Left forelimb (tissue), 1 donor: ENCODE measurements at places on chromosomes 5 and 9.
A peak's percentile ranks its signal among the peaks of the same experiment; 100 is the strongest.

GRCh38 chr5:31211098-31211497 is 17.6 kb downstream of the CDH6 start:
- DNase-seq, result no peak

DNA sequence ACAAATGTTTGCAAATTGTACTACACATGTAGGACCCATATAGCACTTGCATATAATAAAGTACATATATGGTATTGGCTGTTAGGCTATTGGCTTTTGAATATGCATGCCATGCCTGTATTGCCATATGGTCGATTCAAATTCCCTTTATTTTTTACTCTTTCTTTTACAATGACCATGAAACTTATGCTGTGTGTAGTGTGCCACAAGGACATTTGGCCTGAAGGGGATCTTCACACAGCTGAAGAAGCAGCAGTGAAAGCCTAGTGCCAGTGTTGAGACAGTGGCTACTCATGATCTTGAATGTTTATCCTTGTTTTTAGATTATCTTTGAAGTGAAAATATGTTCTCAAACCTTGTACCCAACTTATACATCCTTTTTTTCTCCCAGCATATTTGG is 20.5 kb downstream of the TGFBR1 start:
- DNase-seq, result no peak

- DNase-seq, result no peak
Observed at GRCh38 chr9:93954434-93955061, 607 bp downstream of the BARX1 start.

DNA sequence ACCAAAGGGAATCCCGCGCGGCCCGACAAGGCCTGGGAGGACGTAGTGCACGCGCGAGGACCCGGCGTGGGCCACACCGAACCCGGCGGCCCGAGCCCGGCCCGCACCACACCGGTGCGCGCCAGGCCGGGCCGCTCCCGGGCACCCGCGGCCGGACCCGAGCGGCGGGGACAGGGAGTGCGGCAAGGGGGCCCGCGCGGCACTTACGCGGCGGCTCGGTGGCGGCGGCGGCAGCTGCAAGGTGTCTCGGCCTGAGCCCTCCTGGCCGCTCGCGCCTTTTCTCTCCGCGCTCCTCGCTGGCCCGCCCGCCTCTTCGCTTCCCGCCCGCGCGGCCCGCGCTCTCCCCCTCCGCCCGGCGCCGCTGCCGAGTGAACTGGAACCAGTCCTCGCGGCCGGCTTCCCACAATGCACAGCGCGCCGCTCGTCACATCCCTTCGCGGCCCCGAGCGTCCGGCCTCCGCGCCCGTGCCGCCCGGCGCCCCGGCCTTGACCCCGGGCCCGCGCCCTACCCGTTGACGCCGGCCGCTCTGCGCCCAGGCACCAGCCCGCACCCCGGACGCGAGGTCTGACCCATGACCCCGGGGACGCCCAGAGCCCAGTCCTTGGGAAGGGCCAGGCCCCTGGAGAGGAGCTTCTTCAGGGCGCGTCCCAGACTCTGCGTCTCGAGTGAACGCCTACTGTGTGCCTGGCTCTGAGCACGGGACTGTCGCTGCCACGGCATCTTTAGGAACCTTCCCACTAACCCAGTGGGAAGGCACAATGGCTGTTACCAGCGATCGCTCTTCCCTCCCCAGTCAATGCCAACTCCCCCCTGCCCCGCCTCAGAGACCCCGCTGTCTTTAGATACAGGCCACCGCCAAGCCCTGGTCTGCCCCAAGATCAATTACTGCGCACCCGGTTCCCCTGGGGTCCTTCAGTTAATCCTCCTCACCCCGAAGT is at the start of gene MACROH2A1:
Gene MACROH2A1 (minus strand): TSS at position 377 of the 939 bp plus-strand sequence. CDS start 10,138 bp downstream, outside the sequence.
- peak; percentile 93 for DNase-seq

DNA sequence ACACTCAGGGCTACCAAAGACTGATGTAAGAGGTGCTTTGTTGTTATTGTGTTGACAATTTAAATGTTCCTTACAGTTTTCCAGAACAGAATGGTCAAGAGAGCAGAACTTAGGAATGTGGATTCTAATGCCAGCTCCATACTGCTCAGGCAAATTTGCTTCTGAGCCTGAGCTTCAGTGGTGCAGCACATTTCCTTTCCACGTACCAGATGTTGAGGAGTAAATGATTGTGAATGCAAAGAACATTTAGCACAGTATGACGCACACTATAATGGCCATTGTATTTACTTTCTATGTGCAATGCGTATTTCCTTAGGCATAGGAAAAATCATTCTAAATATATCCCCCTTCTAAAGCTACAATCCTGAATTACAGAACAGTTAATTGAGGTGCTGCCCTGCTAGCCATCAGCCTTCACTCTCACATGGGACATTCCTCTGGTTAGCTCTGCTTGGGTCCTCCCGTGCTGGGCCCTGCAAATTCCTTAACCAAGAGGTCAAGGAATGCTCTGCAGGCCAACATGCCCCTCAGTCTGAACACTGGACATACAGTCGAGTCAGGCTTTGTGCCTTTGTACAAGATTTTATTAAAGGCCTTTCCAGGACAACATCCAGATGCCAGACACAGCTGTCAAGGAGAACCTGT is 21.1 kb upstream of the TMEM174 start:
- DNase-seq, result no peak

GRCh38 chr9:86481466-86481865 is 127.3 kb upstream of the TUT7 start:
- DNase-seq, result no peak

GRCh38 chr9:85900504-85901201 is 40.3 kb upstream of the NAA35 start:
- DNase-seq, result no peak

DNA sequence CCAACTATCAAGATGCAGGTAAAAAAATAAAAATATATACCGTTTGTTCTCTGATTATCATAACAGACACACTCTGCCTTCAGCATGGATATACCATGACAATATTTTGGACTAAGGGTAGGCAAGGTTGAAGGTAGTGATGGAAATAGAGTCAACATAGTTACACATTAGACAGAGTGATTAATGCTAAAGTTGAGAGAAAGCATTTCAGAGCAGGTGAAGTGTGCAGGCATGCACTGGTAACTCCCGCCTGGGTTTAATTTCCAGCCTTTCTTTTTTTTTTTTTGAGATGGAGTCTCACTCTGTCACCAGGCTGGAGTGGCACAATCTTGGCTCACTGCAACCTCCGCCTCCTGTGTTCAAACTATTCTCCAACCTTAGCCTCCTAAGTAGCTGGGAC is 458.5 kb downstream of the TLR4 start:
- no peak for DNase-seq

GRCh38 chr9:120583958-120584369 is 4.0 kb upstream of the CDK5RAP2 start:
- DNase-seq, result no peak

- peak; percentile 26 for DNase-seq
Observed at GRCh38 chr9:129382281-129383018, 204.4 kb upstream of the IER5L start.

- no peak for DNase-seq
Observed at GRCh38 chr5:111953351-111954127, 196.5 kb upstream of the NREP start.

- DNase-seq, result no peak
Observed at GRCh38 chr5:78113689-78114264, 180.7 kb downstream of the AP3B1 start.

DNA sequence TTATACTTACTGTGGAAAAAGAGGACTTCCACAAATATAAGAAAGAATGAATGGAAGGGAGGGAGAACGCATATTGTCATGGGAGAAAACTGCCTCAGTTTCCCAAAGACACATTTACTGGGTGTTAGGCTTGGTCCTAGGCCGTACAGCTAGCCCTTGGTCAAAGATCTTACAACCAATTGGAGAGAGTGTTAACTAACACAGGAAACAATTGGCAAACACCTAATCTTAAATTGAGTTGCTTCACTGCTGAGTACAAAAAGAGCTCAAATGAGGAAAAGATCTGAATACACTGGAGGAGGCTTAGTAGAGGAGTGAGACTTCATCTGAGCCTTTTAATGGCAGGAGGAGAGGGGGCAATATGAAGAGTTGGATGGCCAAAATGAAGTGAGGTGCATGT is 161.7 kb downstream of the GLIS3 start:
- DNase-seq, result no peak

- no peak for DNase-seq
Observed at GRCh38 chr5:68591850-68592249, 376.3 kb downstream of the PIK3R1 start.

DNA sequence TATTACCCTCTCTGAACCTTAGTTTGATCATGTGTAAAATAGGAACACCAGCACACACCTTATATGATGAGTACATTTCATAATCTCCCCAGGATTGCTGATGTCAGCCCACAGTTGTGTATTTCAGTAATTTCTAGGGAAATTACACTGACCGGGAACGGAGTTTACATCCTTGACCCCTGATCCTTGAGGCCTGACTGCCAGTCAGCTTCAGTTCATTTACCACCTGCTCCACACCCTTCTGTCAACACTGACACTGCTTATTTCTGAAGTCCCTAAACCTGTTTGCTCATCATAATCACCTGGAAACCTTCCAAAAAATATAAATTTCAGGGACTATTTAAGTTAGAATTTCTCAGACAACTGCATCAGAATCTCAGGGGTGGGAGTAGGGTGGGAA is 55.3 kb downstream of the ZNF622 start:
- DNase-seq, result no peak
